ENCODE measurements at places on chromosomes 6 and 20.

- no peak for DNase-seq
Measured at GRCh38 chr20:43477619-43478018, 19.9 kb downstream of the SRSF6 start.

- DNase-seq, result no peak
Measured at GRCh38 chr6:160523223-160523622, 140.9 kb downstream of the LPA start.

DNA sequence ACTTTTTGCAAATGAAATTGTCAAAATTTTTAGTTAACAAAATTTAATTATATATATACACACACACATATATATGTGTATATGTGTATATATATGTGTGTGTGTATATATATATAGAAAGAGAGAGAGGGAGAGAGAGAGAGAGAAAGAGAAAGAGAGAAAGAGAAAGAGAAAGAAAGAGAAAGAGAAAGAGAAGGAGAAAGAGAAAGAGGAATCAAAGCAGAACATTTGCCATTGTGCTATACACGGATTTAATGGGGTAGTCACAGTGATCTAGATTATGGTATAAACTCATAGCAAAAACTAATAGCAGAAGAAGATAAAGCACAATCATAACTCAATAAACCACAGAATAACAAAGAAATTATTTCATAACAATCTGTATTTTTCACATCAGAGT, 126.7 kb downstream of the DST start:
- DNase-seq, result no peak

GRCh38 chr6:110590821-110591351, 114.5 kb upstream of the SLC22A16 start:
- DNase-seq, result no peak

- no peak for DNase-seq
Measured at GRCh38 chr20:38278763-38279162, 18.2 kb upstream of the KIAA1755 start.

DNA sequence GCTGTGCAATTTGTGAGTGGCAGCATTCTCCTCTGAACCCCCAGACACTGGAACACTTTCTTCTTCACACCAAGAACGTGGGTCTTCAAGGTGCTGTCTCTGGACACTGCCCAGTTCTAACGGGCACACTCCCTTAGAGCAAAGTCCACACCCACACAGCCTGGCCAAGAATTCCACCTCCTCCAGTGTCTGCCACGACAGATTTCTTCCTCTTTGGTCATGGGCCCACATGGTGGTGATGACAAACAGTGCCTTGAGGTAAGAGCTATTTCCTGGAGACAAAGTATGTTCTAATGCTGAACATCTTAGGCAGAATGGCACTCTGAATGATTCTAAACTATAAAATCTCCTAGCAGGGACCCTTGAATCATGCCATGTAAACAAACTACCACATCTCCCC, 25.5 kb upstream of the SSTR4 start:
- DNase-seq, result no peak
